ENCODE measurements at places on chromosomes 2 and 18. TPM values are rescaled to one million over a fixed set of nuclear protein-coding genes. Genes with fewer than 3 reads are reported as not detected.

Gene GCG
- total RNA-seq, result not detected

Gene CHRNG
- total RNA-seq, result not detected

Gene VRK2
- total RNA-seq, result 0.10 TPM

GRCh38 chr2:3403587-3404334 is 24.3 kb downstream of the TRAPPC12 start:
- no peak for DNase-seq

GRCh38 chr2:3301001-3301400 is 76.6 kb downstream of the EIPR1 start:
- no peak for DNase-seq

- DNase-seq, result no peak
Observed at GRCh38 chr18:61628085-61628484, 264.7 kb downstream of the RNF152 start.

DNA sequence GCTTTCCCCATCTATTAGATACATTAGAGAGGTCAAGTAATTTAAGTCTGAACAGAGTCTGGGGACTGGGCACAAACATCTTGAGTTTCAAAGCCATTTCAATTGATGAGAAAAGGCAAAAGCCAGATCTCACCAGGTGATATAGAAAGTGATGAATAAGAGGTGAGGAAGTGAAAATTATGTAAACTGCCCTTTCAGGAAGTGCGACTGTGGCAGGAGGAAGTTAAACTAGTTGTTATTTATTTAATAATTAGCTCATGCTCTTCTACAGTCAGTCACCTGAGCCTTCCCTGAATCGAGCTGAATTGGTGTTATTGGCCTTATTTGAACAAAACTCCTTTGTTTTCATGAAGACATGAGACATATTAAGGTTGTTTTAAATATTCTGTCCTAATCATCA is 115.1 kb downstream of the CDH20 start:
- no peak for DNase-seq

Measured in H4 (cell line).